Activated T-helper 2 cell treated with anti-CD3 and anti-CD28 coated beads, Interferon-gamma antibody, Interleukin-2, Interleukin-4, amounts not matched to agents 10 μg/mL and 5 μg/mL and 100 μg/mL, durations not matched to agents 14 hours and 24 hours and 36 hours (primary cell): ENCODE measurements at places on chromosomes 12 and 14. TPM values are rescaled to one million over a fixed set of nuclear protein-coding genes. Genes with fewer than 3 reads are reported as not detected.

Gene OR6C65
- total RNA-seq = not detected in 2 replicates

Gene ZNF384
- total RNA-seq = 73.7 and 75.4 TPM in 2 replicates

Gene STAT2
- 70.3 and 75.0 TPM in 2 replicates for total RNA-seq

Gene INSM2
- total RNA-seq = not detected in 2 replicates

Gene GLIPR1L1
- total RNA-seq = not detected in 2 replicates

Gene AEBP2
- 64.3 and 67.6 TPM in 2 replicates for total RNA-seq

DNA sequence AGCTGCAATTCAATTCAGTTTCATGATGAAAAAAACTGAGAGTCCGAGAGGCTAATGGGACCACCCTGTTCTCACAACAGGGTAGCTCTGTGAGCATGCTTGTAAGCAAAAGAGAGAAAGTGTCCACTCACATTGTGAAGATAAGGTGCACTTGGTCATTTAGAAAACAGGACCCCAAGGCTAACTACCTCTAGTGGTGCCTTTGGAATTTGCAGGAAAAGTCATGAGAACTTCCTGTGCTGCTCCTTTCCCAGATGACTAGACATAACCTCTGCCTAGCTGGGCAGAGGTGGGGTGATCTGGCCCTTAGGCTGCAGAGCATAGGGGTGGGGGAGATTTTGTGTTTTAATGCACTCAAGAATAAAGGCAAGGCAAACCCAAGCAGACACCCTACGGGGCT is 118.9 kb downstream of the STAB2 start:
- DNase-seq = no peak

DNA sequence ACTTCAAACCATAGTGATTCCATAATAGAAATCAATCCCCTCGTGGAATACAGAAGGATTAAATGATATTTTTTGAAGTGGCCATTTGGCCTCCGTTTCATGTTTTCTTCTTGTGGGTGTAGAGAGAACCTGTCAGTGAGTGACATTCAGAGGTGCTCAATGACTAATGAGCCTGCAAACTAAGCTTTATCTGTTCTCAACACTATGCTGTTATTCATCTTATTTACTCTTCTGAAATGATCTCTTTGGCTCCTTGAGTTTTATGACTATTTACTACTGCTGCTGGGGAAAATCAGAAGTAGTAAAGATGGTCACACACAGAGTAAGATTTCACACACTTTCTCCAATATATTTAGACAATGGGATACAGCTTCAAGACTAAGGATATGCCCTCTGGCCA is 30.4 kb downstream of the ATP2B1 start:
- DNase-seq = no peak

- no peak for DNase-seq
Observed at GRCh38 chr12:113537751-113538087, 66.0 kb upstream of the LHX5 start.

- no peak for DNase-seq
Observed at GRCh38 chr14:68225321-68225720, 405.7 kb downstream of the RAD51B start.

GRCh38 chr12:30822385-30823155 is 67.8 kb upstream of the CAPRIN2 start:
- no peak for DNase-seq

DNA sequence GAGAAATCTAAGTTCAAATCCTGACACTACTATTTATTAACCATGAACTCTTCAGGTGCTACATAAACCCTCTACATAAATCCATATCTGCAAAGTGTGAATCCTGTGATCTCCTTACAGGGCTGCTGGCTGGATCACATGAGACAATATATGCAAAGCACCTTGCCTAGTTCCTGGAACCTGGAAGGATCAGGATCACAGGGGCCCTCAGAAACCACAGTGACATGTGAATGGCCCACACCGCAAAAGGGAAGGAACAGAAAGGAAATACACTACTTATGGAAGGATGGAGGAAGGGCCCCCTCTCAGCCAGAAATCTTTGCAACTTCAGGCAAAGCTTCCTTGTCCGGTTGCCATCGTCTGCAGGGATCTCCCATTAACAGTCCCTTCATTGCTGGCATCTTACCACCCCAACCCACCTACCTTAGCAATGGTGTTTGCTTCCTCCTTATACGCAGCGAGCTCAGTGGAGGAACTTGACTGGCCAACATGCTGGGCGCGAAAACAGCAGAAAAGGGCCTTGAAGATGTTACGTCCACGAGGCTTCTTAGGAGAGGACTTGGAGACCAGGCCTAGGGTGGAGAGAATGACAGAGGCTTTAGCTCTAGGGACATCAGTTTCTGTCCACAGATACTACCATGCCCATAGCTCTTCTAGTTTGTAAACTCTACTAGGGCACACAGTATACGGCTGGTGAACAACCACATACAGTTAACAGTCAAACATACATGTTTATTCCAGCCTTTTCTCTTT is 10.7 kb upstream of the AVIL start:
- DNase-seq = no peak

GRCh38 chr14:85159726-85160125 is 370.2 kb upstream of the FLRT2 start:
- no peak for DNase-seq

- no peak for DNase-seq
Observed at GRCh38 chr12:107537464-107538119, 148.0 kb upstream of the PWP1 start.

DNA sequence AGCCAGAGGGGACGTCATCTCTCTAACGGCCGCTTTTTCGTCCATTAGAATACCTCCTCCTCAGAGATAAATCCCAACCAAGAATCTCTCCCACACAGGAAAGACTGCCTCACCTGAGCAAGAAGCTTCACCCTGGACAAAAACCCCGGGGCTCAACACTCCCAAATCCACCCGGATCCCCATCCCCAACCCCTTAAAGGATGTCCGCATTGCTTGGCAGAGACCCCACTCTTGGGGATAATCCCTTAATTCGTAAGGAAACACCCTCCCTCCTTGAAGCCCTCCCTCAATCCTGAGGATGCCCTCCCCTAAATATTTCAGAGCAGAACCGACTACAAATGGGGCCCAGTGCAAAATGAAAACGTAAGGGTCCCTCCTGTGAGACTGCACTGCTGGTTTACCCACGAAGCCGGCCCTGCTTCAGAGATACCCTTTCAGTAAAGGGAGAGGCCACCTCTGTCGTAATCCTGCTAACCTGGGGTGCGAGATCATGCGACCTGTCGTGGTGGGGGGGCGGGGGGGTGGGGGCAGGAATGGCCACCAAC is 655 bp upstream of the DYNLL1 start:
- DNase-seq = no peak

GRCh38 chr12:4742416-4742970 is 22.3 kb downstream of the GALNT8 start:
- no peak for DNase-seq
